Natural killer cell treated with Interleukin-12 subunit alpha and Interleukin-12 subunit beta and Interleukin-15 and Interleukin-18, amount 100 ng/mL, for 72 hours (primary cell): ENCODE measurements at places on chromosomes 1 and 21.

- peaks cover 14% of the 10 kb centered on the region for H3K4me1 ChIP-seq
- DNase-seq, result no peak
- peaks cover 16% of the 10 kb centered on the region for H3K27me3 ChIP-seq
Observed at GRCh38 chr1:8026976-8027747, 1.1 kb upstream of the ERRFI1 start.

DNA sequence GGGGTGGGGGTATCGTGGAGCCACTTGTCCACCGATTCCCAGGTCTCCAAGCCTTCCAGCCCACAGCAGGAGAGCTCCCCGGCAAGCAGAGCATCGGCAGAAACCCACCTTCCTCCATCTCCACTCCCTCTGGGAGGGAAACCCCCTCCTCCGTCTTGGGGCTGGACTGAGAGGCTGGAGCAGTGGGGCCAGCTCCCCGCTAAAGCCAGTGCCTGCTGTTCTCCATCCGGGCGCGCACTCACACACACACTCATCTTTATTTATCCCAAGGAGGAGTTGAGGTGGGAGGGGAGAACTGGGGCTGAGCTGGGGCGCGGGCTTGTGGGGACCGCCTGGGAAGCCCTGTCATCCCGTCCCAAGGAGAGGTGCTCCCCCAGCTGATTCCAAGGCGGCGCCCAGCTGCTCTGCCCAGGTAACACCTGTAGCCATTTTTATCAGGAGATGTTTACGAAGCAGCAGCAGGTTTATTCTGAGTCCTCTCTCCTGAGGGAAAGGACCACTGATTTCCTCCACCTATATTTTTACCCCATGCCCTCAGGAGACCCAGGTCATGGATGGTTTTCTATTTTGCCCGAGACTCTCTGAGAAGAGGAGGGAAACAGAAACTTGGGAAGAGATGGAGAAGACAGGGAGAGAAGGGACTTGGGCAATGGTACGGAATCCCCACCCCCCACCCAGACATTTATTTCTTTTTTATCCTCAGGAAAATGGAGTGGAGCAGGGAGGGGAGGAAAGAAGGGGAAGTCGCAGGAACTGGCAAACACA lies 2.1 kb downstream of the KCNN3 start:
- H3K27me3 ChIP-seq, result peaks cover 31% of the 10 kb centered on the region
- peaks cover 9% of the 10 kb centered on the region for H3K4me1 ChIP-seq
- no peaks in the 10 kb centered on the region for H3K36me3 ChIP-seq
- no peak for DNase-seq
- no peak overlapping the region for H3K4me3 ChIP-seq

- H3K27me3 ChIP-seq, result no peaks in the 10 kb centered on the region
- no peak for DNase-seq
- peaks cover 8% of the 10 kb centered on the region for H3K4me1 ChIP-seq
- H3K27ac ChIP-seq, result no peak overlapping the region
- no peak overlapping the region for H3K4me3 ChIP-seq
- H3K36me3 ChIP-seq, result no peaks in the 10 kb centered on the region
Observed at GRCh38 chr1:10685808-10686403, 110.5 kb downstream of the CASZ1 start.

DNA sequence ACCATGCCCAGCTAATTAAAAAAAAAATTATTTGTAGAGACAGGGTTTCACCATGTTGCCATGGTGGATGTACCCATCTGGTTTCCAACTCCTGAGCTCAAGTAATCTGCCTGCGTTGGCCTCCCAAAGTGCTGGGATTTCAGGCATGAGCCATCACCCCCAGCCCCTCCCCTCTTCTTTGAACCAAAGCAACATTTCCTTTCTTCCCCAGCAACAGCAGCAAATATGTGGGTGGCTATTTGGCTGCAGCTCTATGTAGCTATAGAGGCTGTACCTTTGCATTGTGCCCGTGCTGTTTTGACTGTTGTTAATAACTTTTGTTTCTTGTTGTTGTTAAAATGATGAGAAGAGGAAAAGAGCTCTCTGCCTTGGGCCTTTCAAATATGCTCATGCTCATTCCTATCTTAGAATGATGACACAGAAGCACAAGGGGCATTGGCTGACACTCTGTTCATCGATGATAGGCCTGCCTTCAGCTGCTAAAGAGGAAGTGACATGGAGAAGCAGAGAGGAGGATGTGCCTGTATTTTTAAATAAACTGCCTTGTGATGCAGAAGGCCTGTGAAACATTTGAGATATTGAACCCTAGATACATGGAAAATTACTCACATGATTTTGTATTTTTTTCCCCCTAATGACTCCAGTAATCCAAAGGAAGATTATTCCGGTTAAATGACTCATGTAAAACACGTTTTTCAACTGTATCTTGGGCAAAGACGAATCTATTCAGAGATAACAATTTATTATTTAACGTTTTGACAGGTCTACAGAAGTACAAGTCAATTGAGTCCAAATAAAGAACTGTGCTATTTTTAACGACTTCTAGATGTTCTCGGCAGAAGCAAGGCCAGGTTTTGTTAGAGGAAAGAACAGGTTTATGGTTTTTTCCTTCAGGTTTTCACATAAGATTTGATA lies 20.5 kb upstream of the XPR1 start:
- H3K27me3 ChIP-seq, result no peaks in the 10 kb centered on the region
- no peak overlapping the region for H3K27ac ChIP-seq
- H3K4me1 ChIP-seq, result peaks cover 5% of the 10 kb centered on the region
- no peaks in the 10 kb centered on the region for H3K36me3 ChIP-seq

- H3K27ac ChIP-seq, result no peak overlapping the region
- peaks cover 8% of the 10 kb centered on the region for H3K27me3 ChIP-seq
- no peak for DNase-seq
- no peak overlapping the region for H3K4me3 ChIP-seq
- no peaks in the 10 kb centered on the region for H3K36me3 ChIP-seq
Observed at GRCh38 chr21:32004291-32004690, 131.5 kb downstream of the HUNK start.

DNA sequence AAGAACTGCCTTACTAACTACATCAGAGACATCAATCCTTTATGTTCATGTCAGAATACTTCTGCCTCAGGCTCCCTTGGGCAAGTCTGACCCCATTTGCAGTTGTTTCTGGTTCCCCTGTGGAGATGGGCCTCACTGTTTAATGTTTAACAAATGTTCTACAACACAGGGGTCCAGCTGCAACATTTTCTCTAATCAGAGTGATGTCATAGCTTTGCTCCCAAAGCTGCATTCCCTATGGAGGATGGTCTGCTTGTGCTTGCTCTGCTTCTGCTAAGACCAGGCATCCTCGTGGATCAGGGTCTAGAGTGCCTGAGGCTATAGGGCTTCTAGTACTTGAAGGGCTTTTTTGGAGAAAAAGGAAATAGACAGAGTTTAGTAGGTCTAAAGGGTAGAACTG lies 1071.2 kb downstream of the TTLL7 start:
- peaks cover 2% of the 10 kb centered on the region for H3K36me3 ChIP-seq
- H3K4me1 ChIP-seq, result peaks cover 3% of the 10 kb centered on the region
- H3K27me3 ChIP-seq, result no peaks in the 10 kb centered on the region
- no peak for DNase-seq

GRCh38 chr1:106944721-106945120 lies 111.8 kb upstream of the PRMT6 start:
- no peaks in the 10 kb centered on the region for H3K36me3 ChIP-seq
- no peak for DNase-seq
- H3K4me3 ChIP-seq, result no peak overlapping the region
- no peaks in the 10 kb centered on the region for H3K4me1 ChIP-seq
- no peaks in the 10 kb centered on the region for H3K27me3 ChIP-seq

- H3K36me3 ChIP-seq, result peaks cover 5% of the 10 kb centered on the region
- peak overlapping the region; percentile 52 for H3K4me3 ChIP-seq
- H3K4me1 ChIP-seq, result peaks cover 24% of the 10 kb centered on the region
- peak overlapping the region; percentile 64 for H3K27ac ChIP-seq
Observed at GRCh38 chr1:3787745-3788605, 8.3 kb downstream of the LRRC47 start.

- H3K36me3 ChIP-seq, result no peaks in the 10 kb centered on the region
- no peak for DNase-seq
- H3K27me3 ChIP-seq, result peaks cover 21% of the 10 kb centered on the region
Observed at GRCh38 chr1:99672038-99672437, 26.1 kb downstream of the PALMD start.

GRCh38 chr1:61501971-61502916 lies 222.7 kb downstream of the TM2D1 start:
- H3K4me3 ChIP-seq, result no peak overlapping the region
- no peaks in the 10 kb centered on the region for H3K36me3 ChIP-seq
- H3K4me1 ChIP-seq, result no peaks in the 10 kb centered on the region
- H3K27ac ChIP-seq, result no peak overlapping the region
- no peak for DNase-seq

GRCh38 chr1:155051342-155051776 lies 243 bp downstream of the ADAM15 start:
- peak overlapping the region; percentile 88 for H3K4me3 ChIP-seq
- no peaks in the 10 kb centered on the region for H3K27me3 ChIP-seq
- H3K4me1 ChIP-seq, result peaks cover 23% of the 10 kb centered on the region
- no peak overlapping the region for H3K27ac ChIP-seq
- no peaks in the 10 kb centered on the region for H3K36me3 ChIP-seq

GRCh38 chr1:150974580-150975478 lies at the start of gene CERS2:
TSS of gene CERS2 (minus strand) at chr1:150974835. CDS start at chr1:150969090, 5,745 bp downstream.
- H3K27me3 ChIP-seq, result no peaks in the 10 kb centered on the region
- peak within 1 kb of the TSS; percentile 88 for H3K4me3 ChIP-seq

GRCh38 chr1:85225624-85226380 lies 25.0 kb upstream of the SYDE2 start:
- H3K27me3 ChIP-seq, result peaks cover 38% of the 10 kb centered on the region
- H3K4me3 ChIP-seq, result no peak overlapping the region
- no peak for DNase-seq

DNA sequence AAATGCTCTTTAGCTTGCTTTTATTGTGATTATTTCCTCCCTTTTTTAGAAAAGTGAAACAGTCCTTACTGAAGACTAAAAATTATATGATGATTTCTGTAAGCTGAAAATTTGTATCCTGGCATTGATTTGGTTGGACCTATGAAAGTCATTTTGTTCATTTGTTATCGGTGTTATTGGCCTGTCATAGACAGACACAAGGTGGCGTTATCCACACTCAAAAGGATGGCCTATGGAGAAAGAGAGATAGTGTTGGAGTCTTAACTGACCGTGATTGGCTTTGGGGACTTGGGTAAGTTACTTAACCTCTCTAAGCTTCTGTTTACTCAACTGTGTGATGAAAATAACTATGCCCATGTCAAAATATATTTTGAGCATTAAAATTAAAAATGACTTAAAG lies 203.6 kb upstream of the CHODL start:
- H3K27me3 ChIP-seq, result no peaks in the 10 kb centered on the region
- H3K27ac ChIP-seq, result no peak overlapping the region
- H3K4me1 ChIP-seq, result no peaks in the 10 kb centered on the region

- H3K36me3 ChIP-seq, result no peaks in the 10 kb centered on the region
- H3K27me3 ChIP-seq, result peaks cover 7% of the 10 kb centered on the region
- no peak for DNase-seq
- H3K4me1 ChIP-seq, result peaks cover 5% of the 10 kb centered on the region
- no peak overlapping the region for H3K27ac ChIP-seq
Observed at GRCh38 chr1:178679237-178679636, 45.8 kb upstream of the RALGPS2 start.

- peaks cover 38% of the 10 kb centered on the region for H3K36me3 ChIP-seq
- H3K4me3 ChIP-seq, result no peak overlapping the region
- peaks cover 18% of the 10 kb centered on the region for H3K4me1 ChIP-seq
Observed at GRCh38 chr1:40273547-40274166, 15.6 kb downstream of the ZMPSTE24 start.

GRCh38 chr1:25009671-25010262 lies 79.7 kb upstream of the RUNX3 start:
- peaks cover 10% of the 10 kb centered on the region for H3K27me3 ChIP-seq
- no peak for DNase-seq
- no peak overlapping the region for H3K4me3 ChIP-seq
- H3K27ac ChIP-seq, result no peak overlapping the region
- H3K36me3 ChIP-seq, result no peaks in the 10 kb centered on the region

DNA sequence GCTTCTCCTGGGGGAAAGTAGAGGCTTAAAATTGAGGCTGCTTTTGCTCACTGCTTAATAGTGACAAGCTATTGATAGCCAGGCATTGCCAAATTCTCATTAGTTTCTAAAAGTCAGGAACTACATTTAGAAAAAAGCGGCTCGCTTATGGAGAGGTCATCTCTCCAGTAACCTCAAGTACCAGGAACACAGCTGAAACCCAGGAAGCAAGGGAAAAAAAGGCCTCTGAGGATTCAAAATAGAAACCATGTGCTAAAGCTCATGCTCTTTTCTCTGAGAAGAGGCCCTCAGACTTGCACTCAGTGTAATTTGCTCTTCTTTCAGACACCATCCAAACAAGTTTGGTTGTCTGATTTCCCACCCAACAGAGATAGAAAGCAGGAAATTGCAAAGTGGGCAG lies 261.4 kb upstream of the USP25 start:
- no peaks in the 10 kb centered on the region for H3K36me3 ChIP-seq
- no peak for DNase-seq
- no peak overlapping the region for H3K27ac ChIP-seq
- peaks cover 17% of the 10 kb centered on the region for H3K27me3 ChIP-seq

DNA sequence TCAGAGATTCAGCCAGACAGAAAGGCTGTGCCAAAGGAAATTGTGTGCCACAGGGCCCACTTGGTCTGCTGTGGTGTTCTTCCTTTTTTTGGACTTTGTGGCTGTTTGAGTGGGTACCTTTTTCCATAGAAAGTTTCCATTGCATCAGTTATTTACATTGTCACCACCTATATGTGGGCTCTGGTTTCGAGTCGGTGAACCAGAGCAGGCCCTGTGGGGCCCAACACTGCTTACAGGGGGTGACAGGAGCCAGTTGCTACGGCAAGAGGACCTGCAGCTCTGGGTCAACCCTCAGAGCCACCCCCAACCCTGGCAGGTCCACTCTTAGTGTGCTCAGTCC lies 157.0 kb upstream of the EDN2 start:
- no peaks in the 10 kb centered on the region for H3K36me3 ChIP-seq
- no peak overlapping the region for H3K4me3 ChIP-seq
- no peaks in the 10 kb centered on the region for H3K27me3 ChIP-seq

DNA sequence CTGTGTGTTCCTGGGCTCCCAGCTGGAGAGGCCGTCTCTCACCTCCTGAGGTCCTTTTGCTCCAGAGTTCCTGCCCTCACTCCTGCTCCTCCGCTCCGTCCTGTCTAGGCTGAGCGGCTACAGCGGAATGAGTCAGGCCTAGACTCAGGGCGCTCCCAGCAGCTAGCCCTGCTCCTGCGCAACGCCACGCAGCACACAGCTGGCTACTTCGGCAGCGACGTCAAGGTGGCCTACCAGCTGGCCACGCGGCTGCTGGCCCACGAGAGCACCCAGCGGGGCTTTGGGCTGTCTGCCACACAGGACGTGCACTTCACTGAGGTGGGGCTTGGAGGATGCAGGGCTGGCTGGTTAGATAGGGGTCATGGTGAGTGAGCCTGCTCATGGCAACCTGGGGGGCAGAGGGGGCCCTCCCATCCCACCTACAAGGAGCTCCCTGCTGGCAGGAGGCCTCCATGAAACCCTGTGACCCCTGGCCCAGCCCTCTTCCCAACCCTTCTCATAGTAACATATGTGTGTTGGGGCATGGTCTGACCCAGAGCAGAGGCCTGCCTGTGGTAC lies 15.1 kb downstream of the PSRC1 start:
- no peaks in the 10 kb centered on the region for H3K36me3 ChIP-seq
- DNase-seq, result no peak
- no peak overlapping the region for H3K27ac ChIP-seq
- no peaks in the 10 kb centered on the region for H3K27me3 ChIP-seq

- no peak overlapping the region for H3K4me3 ChIP-seq
- no peaks in the 10 kb centered on the region for H3K36me3 ChIP-seq
- peaks cover 26% of the 10 kb centered on the region for H3K4me1 ChIP-seq
- no peak overlapping the region for H3K27ac ChIP-seq
- DNase-seq, result peak; percentile 13
Observed at GRCh38 chr1:114093624-114094362, 59.9 kb downstream of the SYT6 start.

- DNase-seq, result no peak
- H3K36me3 ChIP-seq, result no peaks in the 10 kb centered on the region
- peaks cover 3% of the 10 kb centered on the region for H3K4me1 ChIP-seq
- peaks cover 19% of the 10 kb centered on the region for H3K27me3 ChIP-seq
- H3K4me3 ChIP-seq, result no peak overlapping the region
Observed at GRCh38 chr1:2022063-2022770, 3.1 kb downstream of the GABRD start.
